ENCODE measurements at places on chromosomes 6 and 20. TPM values are rescaled to one million over a fixed set of nuclear protein-coding genes. Genes with fewer than 3 reads are reported as not detected.
A peak's percentile ranks its signal among the peaks of the same experiment; 100 is the strongest.

The PRL gene
- total RNA-seq = not detected

The OOEP gene
- total RNA-seq = not detected

The MAP1LC3A gene
- total RNA-seq = 8.5 TPM

The GABRR2 gene
- not detected for total RNA-seq

The RIPOR3 gene
- 1.2 TPM for total RNA-seq

The TAAR8 gene
- not detected for total RNA-seq

The GINS1 gene
- total RNA-seq = 51.4 TPM

DNA sequence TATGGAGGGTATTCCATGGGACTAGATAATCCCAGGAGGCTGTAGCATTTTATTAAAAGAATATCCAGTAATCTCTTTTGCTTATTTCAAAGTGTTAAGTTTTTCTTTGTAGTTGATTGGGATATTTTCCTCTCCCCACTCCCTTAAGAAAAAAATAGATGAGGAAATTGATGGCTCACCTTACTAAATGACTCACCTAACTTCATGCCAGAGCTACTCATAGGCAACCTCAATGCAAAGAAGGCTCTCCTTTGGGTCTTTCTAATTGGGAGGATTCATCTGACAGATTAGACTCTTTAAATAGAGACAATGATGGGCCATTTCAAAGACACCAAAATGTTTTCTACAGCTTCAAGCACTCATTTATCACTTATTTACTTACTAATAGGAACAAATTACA, 528.5 kb upstream of the BTBD3 start:
- no peaks in the 10 kb centered on the region for H3K4me1 ChIP-seq
- H3K36me3 ChIP-seq = no peaks in the 10 kb centered on the region
- no peak for DNase-seq
- H3K4me3 ChIP-seq = no peak overlapping the region
- no peaks in the 10 kb centered on the region for H3K27me3 ChIP-seq

- DNase-seq = peak; percentile 84
- peak overlapping the region; percentile 62 for H3K4me3 ChIP-seq
- no peaks in the 10 kb centered on the region for H3K27me3 ChIP-seq
- peak overlapping the region; percentile 63 for H3K27ac ChIP-seq
- no peaks in the 10 kb centered on the region for H3K36me3 ChIP-seq
- H3K4me1 ChIP-seq = peaks cover 40% of the 10 kb centered on the region
These were observed 108.4 kb upstream of the PRSS16 start for GRCh38 chr6:27138837-27139755.

DNA sequence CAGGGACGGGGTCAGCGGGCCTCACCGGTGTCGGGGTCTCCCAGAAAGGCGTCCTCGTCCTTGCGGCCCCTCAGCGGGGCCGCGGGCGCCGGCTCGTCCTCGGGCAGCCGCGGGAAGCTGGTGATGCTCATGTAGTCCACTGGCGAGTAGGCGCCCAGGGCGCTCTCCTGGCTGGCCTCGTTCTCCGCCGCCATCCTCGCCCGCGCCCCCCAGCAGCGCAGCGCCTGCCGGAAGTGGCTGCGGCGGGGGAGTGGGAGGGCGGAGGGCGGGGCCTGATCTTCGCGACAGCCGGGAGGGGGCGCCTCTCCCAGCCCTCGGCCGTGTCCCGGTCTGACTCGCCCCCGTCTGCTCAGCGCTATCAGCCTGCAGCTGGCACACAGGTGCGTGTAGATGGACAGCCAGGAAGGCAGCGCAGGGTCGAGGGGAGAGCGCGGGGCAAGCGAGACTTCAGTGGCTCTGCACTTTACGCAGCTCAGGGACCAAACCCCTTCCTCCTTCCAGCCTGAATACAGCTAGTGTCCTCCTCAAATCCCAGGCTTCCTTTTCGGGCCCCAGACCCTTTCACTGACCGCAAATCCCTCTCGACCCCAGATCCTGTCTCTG, at the start of gene GGT7:
Gene GGT7 (minus strand): TSS at position 235 of the 603 bp plus-strand sequence. CDS start 41 bp downstream, at position 194.
- peak; percentile 94 for DNase-seq
- H3K4me3 ChIP-seq = peak within 1 kb of the TSS; percentile 89
- H3K36me3 ChIP-seq = no peaks in the 10 kb centered on the region
- peaks cover 14% of the 10 kb centered on the region for H3K4me1 ChIP-seq

DNA sequence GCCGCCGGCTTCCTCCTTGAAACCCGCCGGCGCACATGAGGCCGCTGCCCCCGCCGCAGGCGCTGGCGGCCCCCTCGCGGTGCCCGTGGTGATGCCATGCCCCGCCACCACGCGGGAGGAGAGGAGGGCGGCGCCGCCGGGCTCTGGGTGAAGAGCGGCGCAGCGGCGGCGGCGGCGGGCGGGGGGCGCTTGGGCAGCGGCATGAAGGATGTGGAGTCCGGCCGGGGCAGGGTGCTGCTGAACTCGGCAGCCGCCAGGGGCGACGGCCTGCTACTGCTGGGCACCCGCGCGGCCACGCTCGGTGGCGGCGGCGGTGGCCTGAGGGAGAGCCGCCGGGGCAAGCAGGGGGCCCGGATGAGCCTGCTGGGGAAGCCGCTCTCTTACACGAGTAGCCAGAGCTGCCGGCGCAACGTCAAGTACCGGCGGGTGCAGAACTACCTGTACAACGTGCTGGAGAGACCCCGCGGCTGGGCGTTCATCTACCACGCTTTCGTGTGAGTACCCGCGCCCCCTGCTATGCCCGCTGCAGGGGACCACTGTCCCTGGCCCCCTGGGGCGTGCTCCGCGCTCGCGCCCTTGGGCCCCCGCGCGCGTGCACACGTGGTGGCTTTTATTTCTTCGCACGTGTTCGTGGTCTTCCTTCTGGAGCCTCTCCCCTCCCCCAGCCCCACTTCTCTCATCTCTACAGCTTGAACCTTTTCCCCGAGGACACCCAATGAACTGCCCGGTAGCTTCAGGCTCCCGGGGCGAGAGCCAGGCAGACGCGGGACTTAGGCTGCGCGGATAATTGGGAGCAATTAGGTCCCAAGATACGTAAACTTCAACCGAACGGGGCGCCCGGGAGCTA, 453 bp downstream of the KCNQ5 start:
- peaks cover 70% of the 10 kb centered on the region for H3K27me3 ChIP-seq
- DNase-seq = peak; percentile 76
- H3K36me3 ChIP-seq = no peaks in the 10 kb centered on the region
- H3K4me1 ChIP-seq = peaks cover 24% of the 10 kb centered on the region

DNA sequence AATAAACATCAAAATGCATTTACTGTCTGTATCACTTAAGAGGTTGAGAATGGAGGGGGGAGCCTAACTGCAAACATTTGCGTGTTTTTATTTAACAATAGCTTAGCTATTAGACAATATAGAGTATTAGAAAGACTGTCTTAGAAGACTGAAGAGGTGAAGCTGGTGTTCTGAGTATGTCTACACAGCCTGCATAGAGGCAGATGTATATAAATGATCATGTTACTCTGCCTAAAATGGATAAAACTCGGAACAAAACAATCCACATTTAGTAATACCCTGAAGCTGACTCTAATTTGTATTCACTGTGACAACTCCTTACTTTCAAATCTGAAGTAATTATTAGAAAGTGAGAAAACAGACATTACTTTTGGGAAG, 181.9 kb downstream of the GMPR start:
- H3K27ac ChIP-seq = no peak overlapping the region
- H3K4me3 ChIP-seq = no peak overlapping the region
- H3K27me3 ChIP-seq = no peaks in the 10 kb centered on the region

GRCh38 chr20:16444057-16444777, 129.0 kb downstream of the KIF16B start:
- no peak overlapping the region for H3K4me3 ChIP-seq
- DNase-seq = no peak
- H3K27ac ChIP-seq = no peak overlapping the region
- H3K27me3 ChIP-seq = no peaks in the 10 kb centered on the region

DNA sequence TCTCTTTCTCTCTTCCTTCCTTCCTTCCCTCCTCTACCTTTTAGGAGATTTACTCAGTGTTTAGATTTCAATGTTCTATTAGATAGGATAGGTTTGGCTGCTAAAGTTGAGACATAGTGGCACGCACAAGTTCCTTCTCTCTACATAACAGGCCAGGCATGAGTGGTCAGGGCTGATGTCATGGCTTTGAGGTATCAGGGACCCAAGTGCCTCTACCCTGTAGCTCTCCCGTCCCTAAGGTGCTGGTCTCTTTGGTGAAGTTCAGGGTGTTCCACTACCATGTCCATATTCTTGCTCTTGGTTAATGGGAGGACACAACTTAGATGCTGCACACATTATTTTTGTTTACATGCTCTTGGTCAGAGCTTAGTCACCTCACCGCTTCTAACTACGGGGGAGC, 245.3 kb downstream of the QKI start:
- H3K4me3 ChIP-seq = no peak overlapping the region
- H3K27me3 ChIP-seq = no peaks in the 10 kb centered on the region
- H3K27ac ChIP-seq = no peak overlapping the region
- DNase-seq = no peak
- H3K36me3 ChIP-seq = no peaks in the 10 kb centered on the region
- H3K4me1 ChIP-seq = peaks cover 14% of the 10 kb centered on the region

- peak overlapping the region; percentile 59 for H3K4me3 ChIP-seq
- DNase-seq = no peak
- no peak overlapping the region for H3K27ac ChIP-seq
- peaks cover 4% of the 10 kb centered on the region for H3K4me1 ChIP-seq
These were observed 507 bp upstream of the RIPPLY2 start for GRCh38 chr6:83852528-83853177.

GRCh38 chr20:56274156-56274555, 25.6 kb downstream of the MC3R start:
- no peaks in the 10 kb centered on the region for H3K36me3 ChIP-seq
- H3K4me3 ChIP-seq = no peak overlapping the region
- DNase-seq = no peak
- H3K27me3 ChIP-seq = no peaks in the 10 kb centered on the region
- H3K27ac ChIP-seq = no peak overlapping the region

- peaks cover 41% of the 10 kb centered on the region for H3K4me1 ChIP-seq
- peak; percentile 70 for DNase-seq
- peak overlapping the region; percentile 91 for H3K4me3 ChIP-seq
- peaks cover 16% of the 10 kb centered on the region for H3K27me3 ChIP-seq
- no peaks in the 10 kb centered on the region for H3K36me3 ChIP-seq
These were observed 1.5 kb downstream of the ID4 start for GRCh38 chr6:19838442-19839236.

DNA sequence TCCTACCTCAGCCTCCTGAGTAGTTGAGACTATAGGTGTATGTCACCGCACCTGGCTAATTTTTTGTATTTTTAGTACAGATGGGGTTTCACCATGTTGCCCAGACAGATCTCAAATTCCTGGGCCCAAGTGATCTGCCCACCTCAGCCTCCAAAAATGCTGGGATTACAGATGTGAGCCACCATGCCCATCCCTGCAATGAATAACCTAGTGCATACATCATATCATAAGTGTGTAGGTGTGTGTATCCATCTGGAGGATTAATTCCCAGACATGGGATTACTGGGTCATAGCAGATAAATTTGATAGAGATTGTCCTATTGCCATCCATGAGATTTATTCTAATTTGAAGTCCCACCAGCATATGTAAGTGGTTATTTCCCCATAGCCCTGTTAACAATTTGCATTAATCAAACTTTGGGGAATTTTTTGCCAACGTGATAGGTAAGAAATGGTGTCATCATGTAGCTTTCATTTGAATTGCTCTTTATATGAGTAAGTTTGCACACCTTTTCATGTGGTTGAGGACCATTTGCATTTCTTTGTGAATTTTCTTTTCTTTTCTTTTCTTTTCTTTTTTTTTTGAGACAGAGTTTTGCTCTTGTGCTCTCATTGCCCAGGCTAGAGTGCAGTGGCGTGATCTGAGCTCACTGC, 29.9 kb upstream of the BACH2 start:
- no peak for DNase-seq
- H3K27me3 ChIP-seq = no peaks in the 10 kb centered on the region
- peaks cover 9% of the 10 kb centered on the region for H3K4me1 ChIP-seq
- no peak overlapping the region for H3K27ac ChIP-seq

- H3K4me1 ChIP-seq = peaks cover 22% of the 10 kb centered on the region
- no peak for DNase-seq
- no peaks in the 10 kb centered on the region for H3K27me3 ChIP-seq
- H3K36me3 ChIP-seq = no peaks in the 10 kb centered on the region
- no peak overlapping the region for H3K27ac ChIP-seq
These were observed 79.7 kb downstream of the SMLR1 start for GRCh38 chr6:130906736-130907381.
